Kidney (tissue), 22 donors: ENCODE measurements at places on chromosomes 6 and 20. TPM values are rescaled to one million over a fixed set of nuclear protein-coding genes. Genes with fewer than 3 reads are reported as not detected.

C6orf132 gene
- 5.6 TPM for polyA plus RNA-seq

RBM24 gene
- 0.47 TPM for polyA plus RNA-seq

WFDC10B gene
- not detected for polyA plus RNA-seq

CDSN gene
- polyA plus RNA-seq: not detected

DNA sequence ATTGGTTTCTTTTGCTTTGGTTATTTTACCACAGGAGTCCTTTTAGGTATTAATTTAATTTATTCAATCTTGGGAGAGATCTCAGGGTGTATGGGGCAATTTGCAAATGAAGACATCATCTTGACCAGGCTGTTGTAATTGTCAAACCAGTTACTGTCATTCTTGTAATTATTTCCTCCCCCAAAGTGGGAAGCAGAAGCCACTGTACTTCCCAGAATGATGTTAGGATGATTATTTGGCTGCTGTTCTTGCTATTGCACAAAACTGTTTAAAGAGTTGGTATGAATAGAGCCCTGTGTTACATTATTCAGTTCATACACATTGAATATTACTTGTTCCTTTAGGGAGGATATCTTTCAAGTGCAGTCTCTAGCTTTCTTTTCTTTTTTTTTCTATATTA lies 1.7 kb downstream of the TAAR6 start:
- H3K4me3 ChIP-seq: no peak overlapping the region
- no peak for DNase-seq
- H3K36me3 ChIP-seq: no peaks in the 10 kb centered on the region
- no peaks in the 10 kb centered on the region for H3K27me3 ChIP-seq

DNA sequence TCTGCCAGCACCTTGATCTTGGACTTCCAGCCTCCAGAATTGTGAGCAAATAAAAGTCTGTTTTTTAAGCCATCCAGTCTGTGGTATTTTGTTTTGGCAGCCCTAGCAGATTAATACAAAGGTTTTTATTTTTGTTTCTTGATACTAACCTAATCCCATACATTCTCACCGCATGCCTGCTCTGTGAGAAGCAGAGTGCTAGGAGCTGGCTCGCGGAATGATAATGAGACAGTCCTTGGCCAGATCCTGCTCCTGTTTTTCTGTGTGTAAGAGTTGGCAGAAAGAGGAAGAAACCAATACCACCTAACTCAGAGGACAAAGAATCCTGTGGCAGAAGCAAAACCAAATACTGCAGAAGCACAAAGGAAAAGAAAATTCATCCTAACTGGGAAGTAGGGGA lies 82.6 kb downstream of the KIF16B start:
- no peaks in the 10 kb centered on the region for H3K36me3 ChIP-seq
- no peaks in the 10 kb centered on the region for H3K27me3 ChIP-seq
- H3K27ac ChIP-seq: no peak overlapping the region
- no peak overlapping the region for H3K4me3 ChIP-seq
- DNase-seq: no peak
- H3K4me1 ChIP-seq: no peaks in the 10 kb centered on the region

DNA sequence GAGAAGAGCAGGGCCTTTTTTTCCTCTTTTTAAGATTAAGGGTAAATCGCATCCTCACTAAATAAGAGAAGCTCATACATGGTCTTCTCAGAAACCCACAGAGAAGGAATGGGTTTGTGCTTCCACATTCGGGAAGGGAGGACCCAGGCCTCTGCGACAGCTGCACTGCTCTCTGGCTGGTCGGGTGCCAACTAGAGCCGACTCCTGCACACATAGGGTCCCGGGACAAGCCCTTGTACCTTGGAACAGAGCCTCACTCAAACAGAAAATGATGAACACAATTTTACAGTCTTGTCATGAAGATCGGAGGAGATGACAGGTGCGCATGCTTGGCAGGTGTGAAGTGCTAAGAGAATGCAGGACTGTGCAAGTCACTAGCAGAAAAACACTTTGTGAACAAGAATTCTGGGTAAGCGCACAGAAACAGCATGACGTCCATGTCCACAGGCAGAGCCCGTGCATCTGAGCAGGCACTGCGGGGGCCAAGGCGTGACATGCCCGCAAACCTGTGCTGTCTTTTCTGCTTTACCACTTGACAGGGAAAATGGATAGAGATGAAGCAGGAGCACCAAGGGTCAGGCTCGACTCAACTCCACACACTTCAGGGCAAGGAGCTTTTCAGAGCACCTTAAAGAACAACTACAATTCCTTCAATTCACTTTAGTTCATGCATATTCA lies 101.0 kb upstream of the MPC1 start:
- no peak for DNase-seq
- H3K27ac ChIP-seq: no peak overlapping the region
- no peaks in the 10 kb centered on the region for H3K27me3 ChIP-seq
- no peaks in the 10 kb centered on the region for H3K4me1 ChIP-seq

DNA sequence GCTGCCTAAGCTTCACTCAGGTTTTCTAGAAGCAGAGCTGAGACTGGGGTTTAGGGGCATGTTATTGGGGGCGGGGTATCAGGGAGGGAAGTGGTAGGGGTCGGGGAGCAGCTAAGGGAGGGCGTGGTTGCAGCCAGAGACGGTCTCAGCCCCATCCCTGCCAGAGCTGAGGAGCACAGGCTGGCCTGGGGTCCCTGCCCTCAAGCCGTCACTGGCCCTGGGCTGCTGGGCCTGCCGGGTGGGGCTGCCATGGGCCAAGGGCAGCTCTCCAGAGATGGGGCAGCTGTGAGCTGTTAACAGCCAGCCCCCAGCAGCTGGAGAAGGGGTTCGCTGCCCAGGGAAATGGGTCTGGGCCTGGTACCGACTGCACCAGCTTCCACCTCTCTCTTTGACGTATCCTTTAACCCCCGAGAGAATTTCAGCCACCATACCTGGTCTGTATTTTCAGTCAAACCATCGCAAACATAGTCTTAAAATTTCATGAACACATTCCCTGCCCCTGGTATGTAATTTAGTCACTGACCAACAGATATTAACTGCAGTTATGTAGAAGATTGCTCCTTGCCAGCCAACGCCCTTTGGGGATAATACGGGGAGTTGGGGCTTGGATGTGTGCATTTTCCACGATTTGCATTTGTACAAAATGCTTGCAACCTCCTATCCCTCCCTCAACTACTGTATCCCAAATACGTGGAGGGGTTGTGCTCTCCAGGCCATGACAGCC lies 253.4 kb downstream of the TAF4 start:
- no peak overlapping the region for H3K4me3 ChIP-seq
- no peaks in the 10 kb centered on the region for H3K27me3 ChIP-seq
- no peaks in the 10 kb centered on the region for H3K36me3 ChIP-seq
- H3K27ac ChIP-seq: no peak overlapping the region
- DNase-seq: peak; percentile 55
- no peaks in the 10 kb centered on the region for H3K4me1 ChIP-seq

DNA sequence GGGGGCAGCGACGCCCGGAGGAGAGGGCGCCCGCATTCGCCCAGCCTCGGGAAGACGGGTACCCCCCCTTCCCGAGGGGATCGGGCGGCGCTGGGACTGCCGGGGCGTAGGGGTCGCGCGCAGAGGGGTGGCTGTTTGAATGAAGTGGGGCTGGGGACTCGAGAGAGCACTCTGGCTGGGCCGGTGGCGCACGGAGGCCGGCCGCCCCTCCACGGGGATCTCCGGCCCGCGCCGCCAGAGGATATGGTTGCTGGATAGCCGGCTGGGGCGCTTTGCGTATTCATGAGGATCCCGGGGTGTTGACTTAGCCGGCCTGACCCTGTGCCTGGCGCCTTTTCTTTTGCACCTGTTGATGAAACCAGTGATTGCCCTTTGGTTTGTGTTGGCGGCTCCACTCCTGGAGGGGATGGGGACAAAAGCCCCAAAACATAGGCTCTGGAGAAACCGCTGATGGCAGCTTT lies 469 bp downstream of the SYNJ2 start:
- DNase-seq: no peak
- H3K4me3 ChIP-seq: peak overlapping the region; percentile 41
- peaks cover 12% of the 10 kb centered on the region for H3K4me1 ChIP-seq
- H3K27me3 ChIP-seq: no peaks in the 10 kb centered on the region
